ENCODE measurements at places on chromosomes 13 and 19.

GRCh38 chr19:41324921-41325639 is 15.1 kb downstream of the CCDC97 start:
- DNase-seq, result peak; percentile 77

- DNase-seq, result peak; percentile 71
These were observed 73.8 kb downstream of the MAP4K1 start for GRCh38 chr19:38543807-38544568.

DNA sequence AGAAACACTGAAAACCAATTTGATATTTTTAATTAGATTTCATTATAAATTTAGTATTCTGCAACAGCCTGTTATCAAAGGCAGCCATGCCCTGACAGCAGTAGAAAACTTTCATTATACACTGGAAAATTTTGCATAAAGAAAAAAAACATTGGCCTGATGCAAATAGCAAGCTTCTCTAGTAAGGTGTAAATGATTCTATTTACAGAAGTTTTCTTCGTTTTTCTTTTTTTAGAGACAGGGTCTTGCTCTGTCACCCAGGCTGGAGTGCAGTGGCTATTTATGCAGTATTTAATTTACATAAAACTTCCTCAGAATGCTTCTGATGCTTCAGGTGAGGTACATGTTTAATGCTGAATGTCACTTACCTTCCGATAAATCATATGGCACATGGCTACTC is 67.0 kb downstream of the ABCC4 start:
- no peak for DNase-seq

DNA sequence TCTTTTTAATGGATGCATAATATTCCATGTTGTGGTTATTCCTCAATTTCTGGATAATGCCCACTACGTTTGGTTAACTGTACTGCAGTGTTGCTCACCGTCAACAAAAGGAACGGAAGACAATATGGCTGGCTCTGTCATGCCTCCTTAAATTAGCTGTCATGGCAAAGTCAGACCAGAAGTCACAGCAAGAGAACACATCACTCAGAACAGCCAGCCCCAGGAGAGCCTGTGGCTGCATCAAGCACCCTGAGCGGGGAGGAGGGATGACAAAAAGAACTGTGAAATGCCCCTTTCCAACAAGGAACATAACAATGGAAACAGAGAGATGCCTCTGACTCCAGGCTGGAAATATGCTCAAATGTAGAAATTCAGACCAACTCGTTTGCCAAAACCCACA is 366.0 kb upstream of the ZNF507 start:
- no peak for DNase-seq

GRCh38 chr13:43158516-43158915 is 135.1 kb downstream of the DNAJC15 start:
- no peak for DNase-seq

- peak; percentile 80 for DNase-seq
These were observed at the start of gene TSEN34 for GRCh38 chr19:54191011-54191810. TSS of gene TSEN34 (plus strand) at chr19:54191308. CDS start at chr19:54191365, 57 bp downstream.

DNA sequence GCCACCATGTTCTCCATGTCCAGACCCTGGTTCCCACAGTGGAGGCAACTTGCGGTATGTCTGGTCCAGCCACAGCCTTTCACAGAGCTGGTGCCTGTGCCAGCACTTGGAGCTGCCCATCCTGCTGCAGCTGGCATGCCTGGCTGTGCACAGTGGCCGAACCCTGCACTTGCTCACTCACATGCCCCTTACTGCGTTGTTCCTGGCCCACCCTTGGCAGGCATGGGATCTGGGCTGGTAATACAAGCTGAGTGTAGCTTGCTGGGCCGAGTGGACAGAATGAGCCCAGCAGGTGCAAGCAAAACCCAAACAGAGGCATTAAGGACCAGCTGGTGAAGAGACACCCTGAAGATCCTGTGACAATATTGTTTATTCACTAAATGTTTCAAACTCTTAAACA is 583.9 kb upstream of the SLITRK6 start:
- no peak for DNase-seq

- peak; percentile 43 for DNase-seq
These were observed 14.8 kb downstream of the LYPD3 start for GRCh38 chr19:43450545-43450997.

GRCh38 chr19:45314708-45315245 is 7.9 kb downstream of the CKM start:
- no peak for DNase-seq

DNA sequence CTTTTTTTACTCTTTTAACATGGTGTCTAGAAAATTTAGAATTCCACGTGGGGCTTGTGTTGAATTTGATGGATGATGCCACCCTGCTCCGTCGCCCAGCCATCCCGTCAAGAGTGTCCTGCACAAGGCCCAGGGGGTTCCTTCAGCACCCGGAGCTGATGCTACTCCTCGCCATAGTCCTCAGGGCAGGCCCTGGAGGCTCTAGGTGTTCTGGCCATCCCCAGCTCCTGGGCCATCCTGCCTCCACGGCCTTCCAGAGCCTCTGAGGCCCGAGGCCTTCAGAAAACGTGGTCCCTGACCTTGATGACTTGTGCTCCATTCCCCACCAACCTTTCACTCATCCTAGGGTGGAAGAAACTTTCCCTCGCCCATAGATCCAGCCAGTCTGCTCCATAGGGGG is 3.3 kb downstream of the AKT1S1 start:
- no peak for DNase-seq

- DNase-seq, result no peak
These were observed 213.7 kb downstream of the NALCN start for GRCh38 chr13:101202590-101202989.

DNA sequence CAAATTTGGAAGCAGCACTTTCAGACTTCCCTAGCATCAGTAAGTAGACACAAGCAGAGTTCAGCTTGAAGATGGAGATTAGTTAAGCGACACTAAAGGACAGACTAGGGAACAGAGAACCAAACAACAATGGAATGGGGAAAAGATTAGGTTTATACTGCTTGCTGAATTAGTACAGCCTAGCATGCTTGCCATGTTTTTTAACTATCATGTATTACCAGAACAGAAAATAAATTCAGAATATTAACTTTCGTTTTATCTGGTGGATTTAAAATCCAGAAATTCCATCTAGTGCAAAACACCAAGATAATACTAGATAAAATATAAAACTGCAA is 451.5 kb upstream of the SLC10A2 start:
- no peak for DNase-seq
